ENCODE measurements at places on chromosomes 11 and 22.

DNA sequence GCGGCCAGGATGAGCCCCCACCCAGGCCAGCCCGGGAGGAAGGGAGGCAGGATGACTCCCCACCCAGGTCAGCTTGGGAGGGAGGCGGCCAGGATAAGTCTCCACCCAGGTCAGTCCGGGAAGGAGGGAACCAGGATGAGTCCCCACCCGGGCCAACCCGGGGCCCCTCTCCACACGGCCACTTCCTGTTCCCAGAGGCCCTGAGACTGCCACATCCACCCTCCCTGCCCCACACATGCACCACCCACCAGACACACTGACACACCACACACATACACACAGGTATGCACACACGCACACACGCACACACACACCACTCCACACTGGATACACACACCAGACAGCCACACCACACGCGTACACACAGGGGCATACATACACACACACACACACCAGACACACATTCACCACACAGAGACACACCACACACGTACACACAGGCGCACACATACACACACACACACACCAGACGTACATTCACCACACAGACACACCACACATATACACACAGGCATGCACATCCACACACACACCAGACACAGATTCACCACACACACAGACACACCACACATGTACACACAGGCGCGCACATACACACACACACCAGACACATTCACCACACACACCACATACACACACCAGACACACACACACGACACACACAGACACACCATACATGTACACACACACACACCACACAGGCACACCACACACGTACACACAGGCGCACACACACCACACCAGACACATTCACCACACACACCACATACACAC, 84.9 kb upstream of the PRR5 start:
- DNase-seq: no peak

DNA sequence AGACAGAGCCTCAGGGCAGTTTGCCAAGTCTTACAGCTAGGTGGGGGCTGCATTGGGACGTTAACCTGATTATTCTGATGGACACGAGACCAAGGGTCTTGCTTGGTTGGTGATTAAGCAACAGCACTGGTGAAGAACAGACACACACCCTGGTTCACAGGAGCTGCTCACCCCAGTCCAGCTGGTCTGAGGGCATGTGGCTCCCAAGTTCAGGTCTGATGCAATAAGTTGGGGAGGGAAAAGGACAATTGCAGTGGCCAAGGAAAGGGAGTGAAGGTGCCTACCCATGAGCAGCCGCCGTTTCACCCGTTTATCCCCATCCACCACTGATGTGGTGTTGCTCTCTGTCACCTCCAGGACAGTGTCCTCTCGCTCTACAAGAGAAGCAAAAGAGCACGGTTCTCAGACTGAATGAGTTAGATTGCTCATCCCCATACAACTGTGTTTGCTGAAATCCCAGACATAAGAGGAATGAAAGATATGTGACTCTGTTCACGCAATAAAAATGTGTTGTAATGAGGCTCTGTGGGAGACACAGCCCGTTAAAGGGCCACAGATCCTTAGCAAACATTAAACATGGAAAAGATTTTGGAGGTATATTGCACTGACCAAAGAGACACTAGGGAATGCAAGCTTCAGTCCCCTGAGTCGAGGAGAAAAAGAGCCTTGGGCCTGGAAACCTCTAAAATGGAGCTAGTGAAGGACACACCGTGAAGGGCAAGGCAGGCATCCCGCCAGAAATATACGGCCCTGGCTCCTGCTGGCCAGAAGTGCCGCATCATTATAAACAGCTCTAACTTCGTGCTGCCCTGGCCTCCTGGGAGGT, 25.6 kb downstream of the SCUBE2 start:
- no peak for DNase-seq

GRCh38 chr11:35359321-35360054, 59.9 kb downstream of the SLC1A2 start:
- peak; percentile 18 for DNase-seq

- DNase-seq: no peak
Measured at GRCh38 chr11:131561501-131561900, 191.1 kb downstream of the NTM start.

DNA sequence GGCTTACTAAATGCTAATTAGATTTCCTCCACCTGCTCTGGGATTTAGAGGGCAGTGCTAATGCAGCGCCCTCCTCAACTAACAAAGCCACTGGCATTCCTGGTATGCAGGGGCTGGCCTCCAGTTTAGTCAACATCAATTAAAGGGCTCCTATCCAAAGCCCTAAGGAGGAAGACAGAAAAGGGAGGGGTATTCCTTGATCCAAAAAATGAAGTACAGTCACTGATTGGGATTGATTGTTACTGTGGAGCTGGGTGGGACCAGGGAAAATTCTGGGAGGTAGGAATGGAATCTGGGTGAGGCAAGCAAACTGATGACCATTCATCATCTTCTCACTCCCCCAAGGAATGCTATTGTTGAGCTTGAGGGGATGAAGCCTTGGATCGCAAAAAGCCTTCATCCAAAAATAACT, 52.2 kb downstream of the GAB2 start:
- DNase-seq: peak; percentile 53

GRCh38 chr11:118290923-118291322, 13.6 kb upstream of the CD3E start:
- DNase-seq: no peak

- DNase-seq: no peak
Measured at GRCh38 chr11:64266339-64266738, 15.0 kb downstream of the PLCB3 start.

- DNase-seq: no peak
Measured at GRCh38 chr11:13944911-13945425, 17.6 kb upstream of the SPON1 start.

- DNase-seq: no peak
Measured at GRCh38 chr11:90593099-90593498, 370.2 kb upstream of the CHORDC1 start.

DNA sequence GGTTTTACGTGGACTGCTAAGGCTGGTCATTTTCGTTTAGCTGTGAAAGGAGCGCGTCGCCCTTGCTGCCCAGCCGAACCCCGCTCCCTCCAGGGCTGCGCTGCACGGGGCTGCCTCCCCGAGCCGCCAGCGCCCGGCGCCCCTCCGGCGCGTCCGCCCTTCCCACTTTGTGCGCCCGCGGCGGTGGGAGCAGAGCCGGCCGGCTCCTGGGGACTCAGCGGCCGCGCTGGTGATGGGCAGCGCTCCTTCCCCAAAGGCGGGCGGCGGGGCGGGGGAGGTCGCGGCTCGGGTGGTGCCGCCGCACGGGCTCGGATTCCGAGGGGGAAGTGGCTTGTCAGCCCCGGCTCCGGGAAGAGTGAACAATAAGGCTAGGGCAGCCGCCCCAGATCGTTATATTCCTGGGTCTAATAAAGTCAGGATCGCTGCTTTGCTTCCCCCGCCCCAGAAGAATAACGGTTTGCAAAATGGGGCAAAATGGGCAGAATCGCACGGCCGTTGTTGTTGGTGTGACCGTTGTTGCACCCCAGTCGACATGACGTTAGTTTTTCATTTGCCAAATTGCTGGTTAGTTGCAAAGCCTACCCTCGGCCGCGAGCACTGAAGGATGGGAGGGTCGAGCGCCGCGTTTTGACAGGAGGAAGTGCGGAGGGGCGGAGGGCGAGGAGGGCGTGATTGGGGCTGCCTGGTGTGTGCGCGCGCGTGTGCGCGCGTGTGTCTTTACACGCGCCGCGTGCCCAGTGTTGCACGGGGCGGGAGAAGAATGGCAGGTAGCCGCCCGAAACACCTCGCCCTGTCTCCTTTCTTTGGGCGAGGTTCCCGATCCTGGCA, 745 bp downstream of the NCAM1 start:
- DNase-seq: peak; percentile 79

- no peak for DNase-seq
Measured at GRCh38 chr11:86214710-86215109, 29.8 kb upstream of the EED start.

DNA sequence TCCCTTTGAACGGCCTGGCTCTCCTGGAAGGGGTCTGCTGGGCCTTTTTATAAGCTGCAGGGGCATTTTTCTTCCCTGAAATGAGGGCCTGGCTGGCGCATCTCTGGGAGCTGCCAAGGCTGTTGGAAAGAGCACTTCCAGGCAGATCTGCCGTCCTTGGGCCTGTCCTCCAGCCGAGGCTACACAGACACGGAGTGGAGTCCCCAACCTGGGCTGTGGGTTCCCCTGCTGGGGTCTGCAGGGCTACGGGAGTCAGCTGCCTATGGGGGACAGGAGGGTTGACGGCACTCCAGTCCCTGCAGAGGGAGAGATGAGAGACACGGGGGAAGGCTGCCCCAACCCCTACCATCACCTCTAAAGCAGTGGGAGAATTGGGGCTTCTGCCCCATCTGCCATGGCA, 606.6 kb downstream of the TBC1D22A start:
- no peak for DNase-seq

DNA sequence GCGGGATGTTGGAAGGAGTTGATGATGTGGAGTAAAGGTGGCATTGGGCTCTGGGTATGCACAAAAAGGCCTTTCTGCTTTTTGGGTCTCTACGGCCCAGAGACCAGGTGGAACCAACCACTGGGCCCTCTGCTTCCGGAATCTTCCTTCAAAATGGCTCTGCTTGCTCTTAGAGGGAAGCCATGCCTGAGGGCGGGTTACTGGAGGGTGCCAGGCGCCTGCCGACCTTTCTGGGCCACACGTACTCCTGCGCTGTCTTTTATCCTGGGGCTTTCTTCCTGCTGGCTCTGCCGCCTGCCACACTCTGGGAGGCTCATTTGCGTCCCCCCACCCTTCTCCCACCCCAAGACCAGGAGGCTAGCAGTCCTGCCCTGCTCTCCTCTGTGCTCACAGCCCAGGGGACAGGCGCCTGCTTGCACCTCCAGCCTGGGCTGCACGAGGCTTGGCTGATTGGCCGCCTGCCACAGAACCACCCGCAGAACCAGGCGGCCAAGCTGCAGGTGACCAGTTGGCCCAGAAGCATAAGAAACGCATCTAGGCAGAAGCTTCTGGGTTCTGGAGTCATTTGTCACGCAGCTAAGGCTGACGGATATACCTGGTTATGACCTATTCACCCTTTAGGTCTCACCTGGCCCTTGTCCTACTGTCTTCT, 536.9 kb downstream of the TBC1D22A start:
- no peak for DNase-seq

GRCh38 chr11:33900159-33900840, 8.4 kb upstream of the LMO2 start:
- no peak for DNase-seq

GRCh38 chr22:39207141-39208012, 37.4 kb downstream of the PDGFB start:
- DNase-seq: peak; percentile 1

- DNase-seq: no peak
Measured at GRCh38 chr22:45997777-45998637, 21.0 kb upstream of the WNT7B start.

DNA sequence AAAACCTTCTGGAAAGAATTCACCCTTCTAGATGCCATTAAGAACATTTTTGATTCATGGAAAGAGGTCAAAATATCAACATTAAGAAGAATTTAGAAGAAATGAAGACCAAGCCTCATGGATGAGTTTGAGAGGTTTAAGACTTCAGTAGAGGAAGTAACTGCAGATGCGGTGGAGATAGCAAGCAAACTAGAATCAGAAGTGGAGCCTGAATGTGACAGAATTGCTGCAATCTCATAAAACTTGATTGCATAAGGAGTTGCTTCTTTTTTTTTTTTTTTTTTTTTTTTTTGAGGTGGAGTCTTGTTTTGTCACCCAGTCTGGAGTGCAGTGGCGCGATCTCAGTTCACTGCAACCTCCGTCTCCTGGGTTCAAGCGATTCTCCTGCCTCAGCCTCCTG, 51.6 kb downstream of the MS4A13 start:
- no peak for DNase-seq

- DNase-seq: no peak
Measured at GRCh38 chr22:50696251-50696798, 23.7 kb downstream of the SHANK3 start.

DNA sequence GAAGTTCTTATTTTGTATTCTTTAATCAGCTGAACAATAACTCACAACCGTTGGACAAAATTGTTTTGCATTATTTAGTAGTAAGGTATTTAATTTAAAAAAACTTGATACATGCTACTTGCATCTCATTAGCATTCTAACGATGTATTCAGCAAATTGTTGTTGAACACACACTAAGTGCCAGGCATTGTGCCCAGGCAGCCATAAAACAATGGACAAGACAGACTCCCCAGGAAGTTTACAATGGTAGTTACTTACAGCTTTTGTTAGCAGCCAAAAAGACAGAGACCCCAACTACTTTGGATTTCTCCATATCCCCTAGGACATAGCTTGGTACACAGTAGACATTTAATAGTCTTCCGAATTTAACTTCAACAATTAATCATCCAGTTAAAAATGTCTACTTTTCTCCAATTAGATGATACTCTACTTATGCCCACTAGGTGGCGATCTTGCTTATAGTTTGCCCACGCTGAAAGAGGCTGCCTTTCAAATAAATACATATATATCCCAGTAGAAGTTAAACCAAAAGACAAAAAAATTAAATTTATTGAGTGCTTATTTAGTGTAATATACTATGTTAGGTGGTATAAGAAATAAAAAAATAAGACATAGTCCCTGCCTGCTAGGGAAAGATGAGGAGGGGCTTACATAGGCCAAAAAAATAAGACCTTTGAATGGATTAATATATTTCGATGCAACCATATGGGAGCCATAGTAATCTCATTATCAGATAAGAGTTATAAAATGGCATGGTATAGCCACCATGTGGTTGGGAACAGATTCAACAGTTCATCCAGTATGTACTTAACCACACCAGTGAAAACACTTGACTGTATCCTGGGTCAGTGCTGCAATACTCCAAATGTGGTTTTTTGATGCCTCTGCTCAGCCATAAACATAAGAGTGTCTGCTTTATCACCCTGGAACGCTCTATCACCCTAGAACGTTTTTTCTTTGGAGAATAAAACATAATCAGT, 2.0 kb upstream of the FJX1 start:
- peak; percentile 58 for DNase-seq

- no peak for DNase-seq
Measured at GRCh38 chr22:19525116-19525660, 978 bp upstream of the CLDN5 start.

DNA sequence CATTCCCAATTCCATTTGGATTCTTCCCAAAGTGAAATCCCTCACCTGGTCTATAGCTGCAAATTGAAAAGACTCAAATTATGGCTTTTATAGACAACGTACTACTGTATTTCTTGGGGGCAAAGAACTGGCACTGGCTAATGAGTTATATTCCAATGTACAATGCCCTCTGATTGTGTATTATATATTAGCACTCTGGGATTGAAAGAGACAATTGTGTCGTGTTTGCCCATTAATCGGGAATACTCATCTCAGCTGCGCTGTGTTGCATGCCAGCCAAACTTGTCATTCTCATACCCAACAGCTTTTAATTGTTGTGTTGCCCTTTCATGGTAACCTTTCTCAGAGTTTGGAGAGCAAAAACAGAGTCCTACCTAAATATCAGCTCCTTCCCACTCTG, 55.0 kb upstream of the ZBTB44 start:
- no peak for DNase-seq

- DNase-seq: no peak
Measured at GRCh38 chr11:12007230-12007593, 1.2 kb downstream of the DKK3 start.

- DNase-seq: no peak
Measured at GRCh38 chr11:14320020-14320419, 39.0 kb downstream of the RRAS2 start.

GRCh38 chr11:59173964-59174663, 2.2 kb downstream of the DTX4 start:
- DNase-seq: no peak
